ENCODE measurements at places on chromosomes 6 and 20.

- DNase-seq, result no peak
Measured at GRCh38 chr6:168598251-168599117, 157.5 kb downstream of the SMOC2 start.

DNA sequence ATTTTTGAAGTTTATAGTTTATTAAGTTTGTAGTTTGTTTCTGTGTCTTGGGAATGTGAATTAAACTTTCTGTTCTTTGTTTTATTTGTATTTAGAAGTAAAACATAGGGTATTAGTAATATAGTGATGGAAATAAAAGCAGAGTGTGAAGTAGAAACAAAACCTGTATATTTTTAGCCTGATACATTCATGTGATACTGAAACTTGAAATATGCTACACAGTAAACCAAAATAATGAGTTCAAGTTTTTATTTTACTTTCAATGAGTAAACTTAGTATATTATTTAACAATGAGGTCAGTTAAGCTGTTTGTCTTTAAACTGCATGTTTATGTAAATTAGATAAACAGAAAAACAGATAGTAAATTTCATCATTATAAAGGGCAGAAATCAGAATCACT, 1592.6 kb downstream of the GRIK2 start:
- DNase-seq, result no peak

GRCh38 chr6:164099269-164099865, 684.8 kb downstream of the QKI start:
- no peak for DNase-seq

DNA sequence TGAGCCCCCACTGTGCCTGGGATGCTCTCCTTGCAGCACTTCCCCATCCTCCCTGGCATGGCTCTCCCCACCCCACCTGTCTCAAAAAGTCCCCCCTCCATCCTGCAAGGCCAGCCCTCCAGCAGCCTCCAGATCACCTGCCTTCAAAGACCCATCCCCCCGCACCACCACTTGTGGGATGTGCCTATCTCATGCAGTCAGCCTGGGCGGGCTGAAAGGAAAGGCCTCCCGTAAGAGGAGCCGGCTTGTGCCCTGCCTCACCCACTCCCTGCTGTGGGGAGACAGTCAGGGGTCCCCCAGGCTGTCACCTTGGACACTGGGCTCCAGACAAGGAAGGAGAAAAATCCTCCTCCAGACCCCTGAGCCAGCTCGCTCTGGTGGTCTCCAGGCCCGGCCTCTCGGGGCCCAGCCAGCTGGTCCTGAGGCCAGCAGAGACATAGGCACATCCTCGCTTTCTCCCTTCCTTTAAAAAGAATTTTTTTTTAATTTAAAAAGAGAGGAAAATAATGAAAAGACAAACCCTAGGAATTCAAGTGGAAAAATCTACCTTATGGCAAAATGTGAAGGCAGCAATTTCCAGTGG, 77.3 kb downstream of the GRM4 start:
- no peak for DNase-seq

- no peak for DNase-seq
Measured at GRCh38 chr6:6395581-6396197, 75.2 kb upstream of the F13A1 start.

- no peak for DNase-seq
Measured at GRCh38 chr6:156862711-156863110, 85.5 kb downstream of the ARID1B start.

GRCh38 chr20:17627101-17627955, 54.7 kb downstream of the RRBP1 start:
- no peak for DNase-seq

DNA sequence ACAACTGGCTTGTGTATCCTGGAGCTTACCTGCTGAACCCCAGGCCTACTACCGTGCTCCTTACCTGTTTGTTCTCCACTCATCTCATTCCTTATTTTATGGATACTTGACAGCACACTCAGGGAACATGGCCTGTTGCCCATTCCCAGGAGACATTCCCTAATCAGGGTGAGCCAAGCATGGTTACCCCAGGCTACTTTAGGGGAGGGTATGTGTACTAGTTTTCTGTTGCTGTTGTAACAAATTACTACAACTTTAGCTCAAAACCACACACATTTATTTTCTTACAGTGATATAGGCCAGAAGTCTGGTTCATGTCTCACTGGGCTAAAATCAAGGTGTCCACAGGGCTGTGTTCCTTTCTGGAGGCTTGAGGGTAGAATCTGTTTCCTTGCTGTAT, 15.0 kb upstream of the TRAM2 start:
- DNase-seq, result no peak

DNA sequence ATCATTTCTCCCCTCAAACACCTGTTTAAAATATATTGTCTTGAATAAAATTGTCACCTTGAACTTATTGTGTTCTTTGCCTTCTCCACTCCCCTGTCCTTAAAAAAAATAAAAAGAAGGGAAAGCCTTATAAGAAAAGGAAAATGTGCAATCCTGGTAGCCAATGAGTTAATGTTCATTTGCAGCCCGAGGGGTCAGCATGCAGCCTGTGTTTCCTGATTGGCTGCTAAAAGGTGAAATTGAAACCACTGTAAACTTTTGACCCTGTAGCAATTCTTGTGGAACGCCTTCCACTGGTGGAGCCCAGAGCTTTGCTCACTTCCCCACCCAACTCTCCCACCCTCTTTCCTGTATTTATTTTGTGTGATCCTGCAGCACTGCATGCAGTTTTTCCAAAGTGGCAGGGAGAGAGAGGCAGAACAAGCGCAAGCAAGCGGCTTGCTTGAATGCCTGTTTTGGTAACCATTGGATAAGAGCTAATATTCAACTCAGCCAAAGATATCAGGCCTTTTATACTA, 74.9 kb downstream of the NCOA3 start:
- peak; percentile 85 for DNase-seq

GRCh38 chr20:53276143-53276542, 304.0 kb downstream of the TSHZ2 start:
- DNase-seq, result no peak

GRCh38 chr6:134892362-134892761, 57.5 kb downstream of the ALDH8A1 start:
- no peak for DNase-seq

DNA sequence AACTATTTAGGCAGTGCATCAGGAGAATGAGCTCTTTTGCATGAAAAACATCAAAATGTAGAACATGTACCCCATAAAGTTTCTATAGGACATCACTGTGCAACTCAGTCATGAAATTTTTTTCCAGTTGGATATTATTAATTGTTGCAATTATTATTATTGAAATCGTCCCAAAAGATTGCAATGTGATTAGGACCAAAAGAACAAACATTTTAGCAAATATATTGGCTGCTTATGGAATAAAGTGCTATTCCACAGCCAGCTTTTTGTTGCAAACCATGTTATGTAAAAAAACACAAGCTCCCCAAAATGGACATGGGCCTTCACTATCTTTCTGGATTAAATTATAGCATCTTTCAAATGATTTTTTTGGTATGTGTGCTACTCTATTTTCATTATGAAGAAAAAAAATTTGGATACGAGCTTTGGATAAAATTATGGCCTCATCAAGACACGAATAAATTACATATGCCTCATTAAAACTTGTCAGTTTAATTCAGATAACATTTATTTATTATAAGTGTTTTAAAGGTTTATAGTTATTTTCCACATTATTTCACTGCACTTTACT, 262.7 kb upstream of the TCF21 start:
- no peak for DNase-seq

DNA sequence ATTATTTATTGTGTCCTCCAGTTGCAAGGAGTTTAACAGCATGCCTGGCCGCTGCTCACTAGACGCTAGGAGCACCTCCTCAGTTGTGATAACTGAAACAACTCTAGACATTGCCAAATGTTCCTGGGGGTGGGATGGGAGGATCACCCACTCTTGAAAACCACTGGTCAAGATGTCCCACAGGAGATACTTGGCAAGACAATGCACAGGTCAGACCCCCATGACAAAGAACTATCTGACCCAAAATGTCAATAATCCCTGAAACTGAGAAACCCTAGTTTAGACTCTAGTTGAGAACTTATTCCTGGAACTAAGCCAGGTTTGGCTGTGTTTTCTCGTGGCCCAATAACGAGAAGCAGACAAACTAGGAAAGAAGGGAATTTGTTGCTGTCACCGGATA, 9.5 kb upstream of the FKBPL start:
- DNase-seq, result no peak

- DNase-seq, result peak; percentile 80
Measured at GRCh38 chr6:133983099-133983939, 30.3 kb downstream of the TBPL1 start.

DNA sequence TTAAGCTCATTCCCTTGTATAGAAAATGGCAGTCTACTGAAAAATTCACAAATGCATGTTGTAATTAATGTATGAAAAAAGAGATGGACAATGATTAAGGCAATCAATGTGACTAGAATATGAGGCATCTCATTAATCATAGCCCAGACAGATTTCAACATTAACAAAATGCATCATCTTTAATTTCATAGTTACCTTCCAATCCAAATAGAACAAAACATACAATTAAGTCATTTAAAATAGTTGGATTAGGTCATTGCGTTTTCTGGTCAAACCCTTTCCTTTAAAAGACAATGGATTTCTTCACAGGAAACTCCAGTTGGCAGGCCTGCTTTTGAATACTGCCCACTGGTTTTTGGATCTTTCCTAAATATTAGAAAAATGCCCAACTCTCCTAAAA, 203.9 kb downstream of the HAO1 start:
- DNase-seq, result no peak

GRCh38 chr20:19628570-19629134, 129.4 kb upstream of the RIN2 start:
- DNase-seq, result peak; percentile 67

GRCh38 chr6:152669895-152670294, 27.8 kb upstream of the MYCT1 start:
- no peak for DNase-seq

DNA sequence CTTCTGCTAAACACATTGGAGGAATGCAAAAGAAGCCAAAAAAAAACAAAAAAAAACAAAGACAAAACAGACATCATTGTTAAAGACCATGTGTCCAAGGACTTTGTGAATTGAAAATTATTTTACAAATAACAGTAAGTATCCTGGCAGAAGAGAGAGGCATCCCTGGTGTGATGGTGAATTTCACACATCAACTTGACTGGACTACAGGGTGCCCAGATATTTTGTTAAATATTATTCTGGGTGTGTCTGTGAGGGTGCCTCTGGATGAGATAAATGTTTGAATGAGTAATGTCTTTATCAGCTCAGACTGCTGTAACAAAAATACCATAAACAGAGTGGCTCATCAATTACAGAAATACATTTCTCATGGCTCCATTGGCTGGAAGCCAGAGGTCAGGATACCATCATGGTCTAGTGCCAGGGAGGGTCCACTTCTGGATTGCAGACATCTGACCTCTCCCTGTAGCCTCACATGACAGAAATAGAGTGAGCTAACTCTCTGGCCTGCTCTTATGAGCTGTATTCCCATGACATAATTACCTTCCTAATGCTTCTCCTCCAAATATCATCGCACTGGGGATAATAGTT, 12.2 kb upstream of the C6orf118 start:
- DNase-seq, result peak; percentile 1

GRCh38 chr6:11890849-11891248, 112.2 kb upstream of the ADTRP start:
- DNase-seq, result no peak

GRCh38 chr6:63516186-63516944, 55.9 kb upstream of the LOC128125822 start:
- no peak for DNase-seq

DNA sequence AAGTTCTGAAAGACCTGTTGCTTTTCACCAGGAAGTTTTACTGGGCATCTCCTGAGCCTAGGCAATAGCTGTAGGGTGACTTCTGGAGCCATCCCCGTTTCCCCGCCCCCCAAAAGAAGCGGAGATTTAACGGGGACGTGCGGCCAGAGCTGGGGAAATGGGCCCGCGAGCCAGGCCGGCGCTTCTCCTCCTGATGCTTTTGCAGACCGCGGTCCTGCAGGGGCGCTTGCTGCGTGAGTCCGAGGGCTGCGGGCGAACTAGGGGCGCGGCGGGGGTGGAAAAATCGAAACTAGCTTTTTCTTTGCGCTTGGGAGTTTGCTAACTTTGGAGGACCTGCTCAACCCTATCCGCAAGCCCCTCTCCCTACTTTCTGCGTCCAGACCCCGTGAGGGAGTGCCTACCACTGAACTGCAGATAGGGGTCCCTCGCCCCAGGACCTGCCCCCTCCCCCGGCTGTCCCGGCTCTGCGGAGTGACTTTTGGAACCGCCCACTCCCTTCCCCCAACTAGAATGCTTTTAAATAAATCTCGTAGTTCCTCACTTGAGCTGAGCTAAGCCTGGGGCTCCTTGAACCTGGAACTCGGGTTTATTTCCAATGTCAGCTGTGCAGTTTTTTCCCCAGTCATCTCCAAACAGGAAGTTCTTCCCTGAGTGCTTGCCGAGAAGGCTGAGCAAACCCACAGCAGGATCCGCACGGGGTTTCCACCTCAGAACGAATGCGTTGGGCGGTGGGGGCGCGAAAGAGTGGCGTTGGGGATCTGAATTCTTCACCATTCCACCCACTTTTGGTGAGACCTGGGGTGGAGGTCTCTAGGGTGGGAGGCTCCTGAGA, at the start of gene HFE:
TSS of gene HFE (plus strand) at position 146 of the 832 bp plus-strand sequence. CDS start at position 158, 12 bp downstream.
- DNase-seq, result peak; percentile 57

- DNase-seq, result no peak
Measured at GRCh38 chr20:53713328-53714056, 119.9 kb upstream of the ZNF217 start.

DNA sequence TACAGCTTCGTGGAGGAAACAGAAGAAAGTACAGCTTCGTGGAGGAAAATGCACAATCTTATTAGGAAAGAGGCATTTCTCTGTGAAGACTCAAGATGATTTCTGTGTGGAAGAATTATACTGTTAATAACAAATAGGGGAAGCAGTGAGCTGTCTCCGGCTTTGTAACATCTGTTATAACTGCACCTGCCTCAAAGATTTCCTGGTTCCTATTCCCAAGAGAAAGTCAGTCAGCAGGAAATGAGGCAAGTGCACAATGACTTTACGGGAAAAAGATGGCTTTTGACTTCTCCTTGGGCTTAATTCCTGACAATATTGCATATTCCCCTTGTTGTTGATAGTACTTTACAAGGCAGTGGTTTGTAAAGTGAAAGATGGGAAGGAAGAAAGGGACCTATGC, 538.5 kb downstream of the BMP2 start:
- DNase-seq, result no peak

DNA sequence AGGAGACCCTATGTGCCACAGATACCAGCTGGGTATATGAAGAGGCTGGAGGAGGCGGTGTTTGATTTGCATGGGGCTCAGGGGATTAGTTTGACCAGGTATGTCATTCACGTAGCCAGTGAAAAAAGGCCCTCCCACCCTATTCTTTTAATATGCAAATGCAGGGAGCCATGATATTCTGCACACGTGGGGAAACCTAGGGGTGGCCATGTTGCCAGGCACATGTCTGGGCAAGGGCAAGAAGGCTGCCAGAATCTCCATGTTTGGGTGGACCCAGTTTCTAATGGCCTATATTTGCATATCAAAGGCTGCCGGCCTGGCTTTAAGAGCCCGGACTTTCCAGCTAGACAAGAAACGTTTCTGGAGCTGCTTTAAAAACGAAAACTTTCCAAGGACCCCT, 60.4 kb downstream of the SOX4 start:
- no peak for DNase-seq

DNA sequence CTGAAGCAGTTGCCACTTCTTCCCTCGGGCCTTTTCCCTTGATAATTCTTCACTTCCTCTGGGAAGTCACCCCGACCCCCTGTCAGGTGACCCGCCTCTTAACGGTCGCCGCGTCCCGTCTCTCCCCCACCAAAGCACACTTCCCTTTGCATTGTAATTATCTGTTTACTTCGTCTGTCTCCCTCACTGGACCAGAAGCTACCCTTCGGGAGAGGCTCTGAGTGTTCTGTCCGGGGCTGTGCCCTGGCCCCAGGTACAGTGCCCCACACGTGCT, 771 bp upstream of the SNAI1 start:
- no peak for DNase-seq
